ENCODE measurements at places on chromosomes 11 and 22.
A peak's percentile ranks its signal among the peaks of the same experiment; 100 is the strongest.

DNA sequence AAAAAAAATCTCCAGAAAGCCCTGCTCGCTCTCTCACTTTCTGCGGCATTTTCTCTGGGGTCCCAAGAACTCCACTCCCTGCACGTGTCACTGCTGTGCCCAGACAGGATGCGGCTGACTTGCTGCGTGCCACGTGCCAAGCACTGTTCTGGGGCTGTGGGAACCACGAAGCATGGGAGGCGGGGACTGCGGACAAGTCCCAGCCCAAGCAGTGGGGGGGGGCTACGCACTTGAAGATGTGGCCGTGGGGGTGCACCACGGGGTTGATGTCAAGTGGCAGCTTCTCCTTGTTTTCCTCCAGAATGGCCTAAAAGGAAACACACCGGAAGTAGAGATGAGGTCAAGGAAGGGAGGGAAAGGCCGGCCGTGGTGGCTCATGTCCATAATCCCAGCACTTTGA lies 10.8 kb downstream of the TTLL12 start:
- DNase-seq, result no peak

GRCh38 chr11:33687733-33688479 lies 12.7 kb downstream of the C11orf91 start:
- DNase-seq, result peak; percentile 36

- no peak for DNase-seq
Measured at GRCh38 chr11:7530013-7530640, 16.3 kb downstream of the PPFIBP2 start.

- DNase-seq, result no peak
Measured at GRCh38 chr11:107076832-107077231, 58.6 kb upstream of the GUCY1A2 start.

GRCh38 chr22:22462813-22463567 lies 45.6 kb downstream of the ZNF280B start:
- no peak for DNase-seq

Data from activated naive CD4-positive, alpha-beta T cell treated with anti-CD3 and anti-CD28 coated beads for 36 hours (primary cell).